Suppressor macrophage treated with lipopolysaccharide for 1 hour (primary cell): ENCODE measurements at places on chromosomes 3 and 15.

DNA sequence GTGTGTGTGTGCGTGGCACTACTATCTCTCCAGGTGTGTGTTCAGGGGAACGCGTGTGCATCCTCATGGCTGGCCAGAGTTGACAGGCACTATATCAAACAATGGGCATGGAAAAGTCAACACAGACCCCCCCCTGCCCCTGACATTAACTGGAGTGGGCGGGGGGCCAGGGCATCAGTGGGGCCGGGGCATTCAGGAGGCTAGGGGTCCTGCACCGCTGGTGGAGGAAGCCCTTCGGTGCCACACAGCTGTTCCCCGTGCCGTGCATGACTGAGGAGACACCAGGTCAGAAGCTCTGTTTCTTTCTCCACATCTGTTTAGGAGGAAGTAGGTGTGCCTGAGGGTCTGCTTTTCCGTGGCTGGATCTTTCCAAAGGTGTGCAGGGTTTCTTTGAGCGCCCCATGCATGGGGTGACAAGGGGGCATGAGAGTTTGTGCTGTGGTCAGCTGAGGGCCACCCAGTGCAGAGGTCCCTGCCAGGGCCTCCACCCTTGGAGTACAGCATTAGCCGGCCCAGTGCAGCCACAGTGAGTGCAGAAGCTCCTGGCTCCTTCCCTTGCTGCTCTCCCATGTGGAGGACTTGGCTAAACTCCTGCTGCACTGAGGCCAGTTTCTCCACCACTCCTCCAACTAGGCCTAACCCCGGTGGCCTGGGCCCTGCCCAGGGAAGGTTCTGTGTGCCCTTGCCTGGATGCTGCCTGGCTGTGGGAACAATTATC, 7.5 kb downstream of the C3orf22 start:
- DNase-seq: no peak

DNA sequence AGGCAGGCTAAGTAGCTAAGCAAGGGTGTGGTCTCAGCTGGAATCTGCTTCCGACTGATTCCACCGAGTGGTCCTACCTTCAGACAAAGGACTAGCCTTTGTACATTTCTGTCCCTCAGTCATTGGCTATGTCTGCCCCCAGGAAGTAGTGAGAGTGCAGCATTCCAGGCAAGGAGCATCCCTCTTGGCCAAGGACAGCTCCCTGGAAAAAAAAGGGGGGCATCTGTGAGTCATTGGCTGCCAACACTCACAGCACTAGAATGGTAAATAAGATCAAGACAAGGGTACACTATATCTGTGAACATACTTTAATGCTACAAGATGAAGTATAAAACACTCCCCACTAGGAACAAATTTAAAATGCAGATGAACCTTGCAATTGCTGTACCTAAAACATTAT, 66.8 kb downstream of the STAC start:
- DNase-seq: no peak

DNA sequence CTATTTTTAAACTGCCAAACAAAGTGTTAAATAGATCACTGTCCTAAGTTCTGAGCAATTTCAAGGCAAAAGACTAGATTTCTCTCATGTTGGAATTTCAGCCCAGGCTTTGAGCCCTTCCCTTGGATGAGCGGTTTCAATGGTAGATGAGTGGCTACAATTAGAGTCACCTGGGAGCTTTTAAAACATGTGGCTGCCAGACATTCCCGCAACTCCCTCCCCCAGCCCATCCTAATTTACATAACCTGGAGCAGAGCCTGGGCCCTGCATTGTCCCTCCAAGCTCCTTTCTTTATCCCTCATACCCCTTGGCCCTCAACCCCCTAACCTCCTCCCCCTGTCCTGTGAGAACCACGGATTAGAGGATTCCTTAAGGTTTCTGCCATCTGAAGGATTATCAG, 357.5 kb upstream of the UMPS start:
- DNase-seq: no peak

GRCh38 chr15:96366526-96366877, 36.0 kb downstream of the NR2F2 start:
- DNase-seq: no peak

DNA sequence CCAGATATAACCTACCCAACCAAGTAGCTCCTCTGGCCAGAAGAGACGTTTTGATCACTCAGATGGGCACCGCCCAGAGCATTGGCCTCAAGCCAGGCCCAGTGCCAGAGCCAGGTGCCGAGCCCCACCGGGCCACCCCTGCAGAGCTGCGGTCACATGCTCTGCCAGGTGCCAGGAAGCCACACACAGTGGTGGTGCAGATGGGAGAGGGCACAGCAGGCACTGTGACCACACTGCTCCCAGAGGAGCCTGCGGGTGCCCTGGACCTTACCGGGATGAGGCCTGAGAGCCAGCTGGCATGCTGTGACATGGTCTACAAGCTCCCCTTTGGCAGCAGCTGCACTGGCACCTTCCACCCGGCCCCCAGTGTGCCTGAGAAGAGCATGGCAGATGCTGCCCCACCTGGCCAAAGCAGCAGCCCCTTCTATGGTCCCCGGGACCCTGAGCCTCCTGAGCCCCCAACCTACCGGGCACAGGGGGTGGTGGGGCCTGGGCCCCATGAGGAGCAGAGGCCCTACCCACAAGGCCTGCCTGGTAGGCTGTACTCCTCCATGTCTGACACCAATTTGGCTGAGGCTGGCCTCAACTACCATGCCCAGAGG, 19.1 kb upstream of the APEH start:
- DNase-seq: no peak

DNA sequence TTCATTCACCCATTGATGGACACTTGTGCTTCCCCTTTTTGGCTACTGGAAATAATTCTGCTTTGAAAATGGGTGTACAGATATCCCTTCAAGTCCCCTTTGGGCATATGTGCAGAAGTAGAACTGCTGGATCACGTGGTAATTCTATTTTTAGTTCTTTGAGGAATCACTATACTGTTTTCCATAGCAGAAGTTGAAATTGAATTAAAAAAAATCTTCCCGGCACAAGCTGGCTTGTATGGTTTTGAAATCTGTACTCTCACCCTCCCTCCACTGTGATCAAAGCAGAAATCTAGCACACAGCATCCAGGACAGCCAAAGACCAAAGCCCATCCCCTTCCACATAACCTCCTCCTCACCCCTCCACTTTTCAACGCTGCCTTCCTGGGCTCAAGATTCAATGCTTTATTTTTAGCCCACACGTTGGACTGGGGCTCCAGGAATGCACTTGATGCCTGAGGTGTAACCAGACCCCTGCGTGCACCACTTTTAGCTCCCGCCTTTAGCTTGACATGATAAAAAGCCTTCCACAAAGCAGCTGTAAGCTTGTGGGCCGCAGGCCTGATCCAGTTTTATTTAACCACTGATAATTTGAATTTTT, 29.9 kb downstream of the TMEM40 start:
- DNase-seq: peak; percentile 40

DNA sequence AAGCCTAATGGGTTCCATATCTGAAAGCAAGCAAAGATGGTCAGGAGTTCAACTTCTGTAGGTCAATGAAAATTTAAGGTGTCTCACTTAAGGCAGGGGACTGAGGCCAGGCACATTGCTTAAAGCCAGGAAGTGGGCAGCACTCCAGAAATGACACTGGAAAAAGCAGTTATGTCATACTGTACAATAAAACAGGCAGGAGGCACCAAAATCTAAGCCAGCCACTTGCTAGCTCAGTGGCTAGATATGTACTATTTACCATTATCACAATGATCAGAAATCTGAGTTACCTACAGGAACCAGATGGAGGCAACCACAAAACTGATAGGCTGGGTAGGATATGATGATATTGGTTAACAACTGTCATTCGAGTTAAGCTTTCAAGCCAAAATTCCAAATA, 57.3 kb downstream of the FRMD5 start:
- DNase-seq: no peak

GRCh38 chr3:33095436-33095835, 1.5 kb downstream of the GLB1 start:
- no peak for DNase-seq

DNA sequence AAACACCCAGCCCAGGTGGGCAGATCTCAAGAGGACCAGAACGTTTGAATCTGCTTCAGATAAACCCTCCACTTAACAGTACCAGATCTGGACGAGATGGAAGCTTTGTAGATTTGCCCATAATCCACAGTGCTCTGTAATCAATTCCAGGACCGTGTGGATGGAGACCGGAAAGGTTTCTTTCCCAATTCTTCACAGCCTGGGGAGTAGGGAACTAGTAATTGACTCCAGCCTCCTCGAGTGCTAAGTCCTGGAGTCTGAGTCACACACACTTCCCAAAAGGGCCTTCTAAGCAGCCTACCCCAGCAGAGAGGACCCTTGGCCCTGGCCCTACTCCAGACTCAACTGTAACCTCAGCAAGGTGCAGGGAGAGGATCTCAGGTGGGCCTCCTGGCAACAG, 56.2 kb upstream of the TSEN2 start:
- DNase-seq: no peak

DNA sequence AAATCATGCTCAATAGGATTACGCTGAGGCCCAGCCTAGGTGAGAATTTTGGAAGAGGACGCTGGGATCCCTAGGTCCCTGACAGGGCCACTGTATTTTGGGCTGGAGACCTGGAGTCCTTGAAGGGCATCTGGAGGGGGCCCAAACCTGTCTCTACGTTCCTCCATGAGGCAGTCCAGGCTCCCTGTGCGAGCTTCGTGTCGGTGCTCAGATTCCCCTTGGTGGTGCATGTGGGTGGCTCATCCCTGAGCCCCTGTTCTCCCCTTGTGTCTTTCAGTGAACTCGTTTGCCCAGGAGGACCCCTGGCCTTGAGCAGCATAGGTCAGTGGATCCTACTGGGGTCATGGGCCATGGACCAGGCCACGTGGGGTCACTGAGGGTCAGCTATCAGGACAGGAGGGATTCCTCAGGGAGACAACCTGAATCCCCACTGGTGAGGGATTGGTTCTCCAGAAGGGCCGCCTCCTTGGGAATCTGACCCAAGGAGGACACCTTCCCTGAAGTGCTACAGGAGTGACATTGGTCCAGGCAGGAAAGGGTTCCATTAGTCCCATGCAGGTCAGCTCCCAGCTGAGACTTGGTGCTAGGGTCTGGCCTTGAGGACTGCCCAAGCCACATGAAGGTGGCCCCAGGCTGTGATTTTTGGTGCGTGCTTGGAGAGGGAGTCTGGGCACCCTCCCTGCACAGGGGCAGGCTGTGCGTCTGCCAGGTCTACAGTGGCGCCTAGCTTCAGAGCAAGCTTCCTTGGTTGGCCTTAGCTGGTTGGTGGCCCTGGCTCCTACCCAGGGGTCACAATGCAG, 229.8 kb downstream of the SNRPN start:
- DNase-seq: no peak

- no peak for DNase-seq
These were observed 110.0 kb upstream of the PLSCR5 start for GRCh38 chr3:146715170-146715569.

GRCh38 chr3:44862226-44862637, 520 bp downstream of the TMEM42 start:
- no peak for DNase-seq

- DNase-seq: peak; percentile 85
These were observed 125.2 kb downstream of the TMCO5A start for GRCh38 chr15:38059665-38060064.

- DNase-seq: no peak
These were observed 3.0 kb downstream of the SMC4 start for GRCh38 chr3:160402221-160403027.

- no peak for DNase-seq
These were observed 119.8 kb downstream of the EPHA3 start for GRCh38 chr3:89227218-89227617.

GRCh38 chr3:148911592-148911991, 46.5 kb downstream of the CPA3 start:
- DNase-seq: no peak

GRCh38 chr3:192372616-192373015, 354.7 kb downstream of the FGF12 start:
- DNase-seq: no peak

DNA sequence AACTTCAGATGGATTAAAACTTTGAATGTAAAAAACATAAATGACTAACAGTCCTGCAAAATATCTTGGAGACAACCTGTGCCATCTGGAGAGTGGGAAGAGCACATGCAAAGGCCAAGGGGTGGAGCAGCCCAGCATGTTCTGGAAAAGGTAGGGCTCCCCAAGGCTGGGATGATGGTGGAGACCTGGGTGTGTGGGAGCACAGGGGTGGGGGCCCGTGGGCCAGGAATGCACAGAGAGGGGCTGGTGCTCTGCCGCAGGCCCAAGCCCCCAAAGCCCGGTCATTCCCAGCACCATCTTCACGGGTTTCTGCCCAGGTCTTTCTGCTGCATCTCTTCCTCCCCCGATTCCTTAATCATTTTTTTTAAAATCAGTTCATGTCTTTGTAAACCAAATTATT, 9.7 kb upstream of the GATA2 start:
- no peak for DNase-seq

- no peak for DNase-seq
These were observed 20.6 kb downstream of the CD80 start for GRCh38 chr3:119538772-119539171.

DNA sequence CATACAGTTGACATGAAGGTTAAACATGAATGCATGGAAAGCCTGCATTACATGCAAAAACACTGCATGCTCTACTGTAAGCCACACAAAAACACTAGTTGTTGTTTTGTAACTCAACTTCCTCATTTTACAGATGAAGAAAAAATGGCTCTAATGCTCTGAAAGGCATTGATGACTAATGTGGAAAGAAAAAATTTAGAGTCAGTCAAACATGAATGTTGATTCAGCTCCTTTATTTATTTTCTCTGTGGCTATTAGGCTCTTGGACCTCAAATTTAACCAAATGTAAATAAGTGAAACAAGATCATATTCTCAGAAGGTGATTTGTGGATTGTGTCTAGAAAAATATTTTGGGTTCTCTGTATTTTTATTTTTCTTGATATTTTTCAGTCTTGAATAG, 336.7 kb upstream of the ZNF717 start:
- DNase-seq: no peak

GRCh38 chr15:31270767-31271166, 55.9 kb upstream of the KLF13 start:
- DNase-seq: peak; percentile 59

DNA sequence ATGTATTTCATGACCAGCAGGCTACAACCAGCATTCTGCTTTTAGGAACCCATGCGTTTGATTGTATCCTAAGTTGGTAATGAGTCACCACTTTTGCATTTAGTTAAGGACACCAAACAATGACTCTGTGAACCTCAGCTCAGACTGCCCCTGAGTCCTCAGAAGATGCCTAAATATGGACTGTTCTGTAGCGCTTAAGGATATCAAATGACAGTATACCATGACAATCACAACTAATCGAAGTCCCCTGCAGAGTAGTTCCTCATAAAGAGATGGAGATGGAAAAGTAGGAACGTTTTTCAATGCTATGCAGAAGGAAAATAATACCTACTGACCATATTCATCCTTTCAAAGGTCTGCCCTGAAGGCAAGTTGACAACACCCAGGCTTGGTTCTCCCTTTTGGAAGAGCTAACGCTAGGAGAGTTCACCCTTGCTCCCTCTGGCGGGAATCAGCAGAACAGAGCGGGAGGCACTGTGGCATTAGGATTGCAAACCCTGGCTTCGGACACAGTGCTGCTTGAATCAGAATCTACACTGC, 508.6 kb downstream of the FHIT start:
- DNase-seq: no peak

GRCh38 chr15:43239732-43240491, 19.1 kb upstream of the EPB42 start:
- peak; percentile 67 for DNase-seq

- no peak for DNase-seq
These were observed 35.5 kb downstream of the MDFIC2 start for GRCh38 chr3:70276901-70277300.
